ENCODE measurements at places on chromosomes 6 and 20. TPM values are rescaled to one million over a fixed set of nuclear protein-coding genes. Genes with fewer than 3 reads are reported as not detected.

SLA2 gene
- not detected for total RNA-seq

CRISP2 gene
- not detected for total RNA-seq

DUSP15 gene
- 0.57 TPM for total RNA-seq

CLIC5 gene
- 0.06 TPM for total RNA-seq

CPXM1 gene
- total RNA-seq, result 0.38 TPM

ATAT1 gene
- total RNA-seq, result 6.8 TPM

CFAP61 gene
- total RNA-seq, result not detected

MRPL2 gene
- total RNA-seq, result 12.0 TPM

ADGRB3 gene
- not detected for total RNA-seq

QKI gene
- 278 TPM for total RNA-seq

CST4 gene
- not detected for total RNA-seq

TXLNB gene
- total RNA-seq, result 1.1 TPM

GPANK1 gene
- total RNA-seq, result 12.3 TPM

LTB gene
- total RNA-seq, result 4.9 TPM

FAM217A gene
- total RNA-seq, result not detected

SF3B5 gene
- total RNA-seq, result 83.9 TPM

KIAA0408 gene
- under 0.01 TPM for total RNA-seq

GNMT gene
- total RNA-seq, result not detected

OPRM1 gene
- total RNA-seq, result not detected

TBXT gene
- total RNA-seq, result not detected

GTF2H4 gene
- total RNA-seq, result 21.7 TPM

CDKAL1 gene
- total RNA-seq, result 28.9 TPM

PROKR2 gene
- not detected for total RNA-seq

STX11 gene
- 16.4 TPM for total RNA-seq

HSF2 gene
- total RNA-seq, result 25.6 TPM

HMGN4 gene
- 46.5 TPM for total RNA-seq

TMEM217 gene
- 6.8 TPM for total RNA-seq

UNC5CL gene
- total RNA-seq, result under 0.01 TPM

ZNF512B gene
- total RNA-seq, result 6.3 TPM

EMILIN3 gene
- total RNA-seq, result 0.06 TPM

All from bladder microvascular endothelial cell (primary cell).